ENCODE measurements at places on chromosomes 7 and 10. TPM values are rescaled to one million over a fixed set of nuclear protein-coding genes. Genes with fewer than 3 reads are reported as not detected.

- no peak for DNase-seq
Measured at GRCh38 chr10:119640384-119640783, 10.8 kb upstream of the BAG3 start.

GRCh38 chr7:110371709-110372108 is 719.2 kb upstream of the LRRN3 start:
- DNase-seq: no peak

Gene FANK1
- total RNA-seq: 6.7 TPM

Gene PRLHR
- 1.8 TPM for total RNA-seq

GRCh38 chr7:40299097-40299496 is 164.3 kb downstream of the SUGCT start:
- no peak for DNase-seq

DNA sequence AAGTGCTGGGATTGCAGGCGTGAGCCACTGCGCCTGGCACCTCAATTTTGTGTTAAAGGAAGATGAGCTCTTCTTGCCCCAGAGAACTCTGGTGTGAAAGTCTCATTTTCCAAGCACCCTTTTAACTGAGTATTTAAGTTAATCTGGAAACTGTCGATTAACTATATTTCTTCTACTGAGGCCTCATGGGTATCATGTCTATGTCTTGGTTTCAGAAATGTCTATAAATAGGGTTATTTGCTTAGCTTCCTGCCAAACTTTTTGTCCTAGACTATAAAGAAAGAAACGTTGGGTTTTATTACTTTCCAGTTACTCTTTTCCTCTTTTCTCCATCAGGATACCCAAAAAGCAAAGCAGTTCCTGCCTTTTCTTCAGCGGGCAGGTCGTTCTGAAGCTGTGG is 102.4 kb downstream of the LRRC4 start:
- no peak for DNase-seq

Gene TRIM4
- 43.1 TPM for total RNA-seq

DNA sequence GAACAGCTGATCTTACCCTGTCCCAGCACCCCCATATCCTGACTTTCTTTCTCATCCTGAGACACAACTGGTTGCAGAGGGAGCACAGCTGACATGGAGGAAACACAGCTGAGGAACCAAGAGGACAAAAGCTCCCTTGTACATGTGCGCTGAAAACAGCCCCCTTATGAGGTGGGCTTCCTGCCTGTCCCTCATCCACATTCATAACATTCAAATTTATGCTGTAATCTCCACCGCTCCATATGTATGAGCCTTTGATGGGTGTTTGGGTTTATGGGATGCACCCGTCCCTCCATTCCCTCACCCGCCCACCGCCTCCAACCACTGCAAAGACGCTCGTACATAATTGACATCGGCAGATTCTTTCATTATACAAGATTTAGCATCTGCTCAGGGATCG is 49.6 kb upstream of the BTRC start:
- DNase-seq: no peak
